ENCODE measurements at places on chromosomes 11 and 22.

DNA sequence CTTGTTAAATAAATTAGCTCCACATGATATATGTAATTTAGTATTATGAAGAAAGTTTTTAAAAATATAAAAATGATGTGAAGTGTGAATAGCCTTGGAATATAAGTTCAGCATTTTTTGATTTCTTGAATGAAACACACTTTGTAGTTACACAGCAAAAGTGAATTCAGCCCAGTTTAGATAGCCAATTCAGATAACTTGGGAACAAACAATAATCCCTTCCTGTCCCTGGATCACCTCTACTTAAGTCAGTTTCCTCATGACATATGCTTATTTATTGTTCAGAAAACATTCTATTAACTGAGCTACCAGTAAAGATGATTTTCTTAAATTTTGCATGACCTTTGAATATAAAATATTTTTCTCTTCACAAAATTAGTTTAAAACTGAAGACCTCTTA lies 107.4 kb downstream of the PGR start:
- H3K4me3 ChIP-seq = no peak overlapping the region
- H3K27ac ChIP-seq = no peak overlapping the region
- no peak for DNase-seq
- no peaks in the 10 kb centered on the region for H3K36me3 ChIP-seq

- no peak for DNase-seq
- H3K27me3 ChIP-seq = no peaks in the 10 kb centered on the region
- no peak overlapping the region for H3K27ac ChIP-seq
Measured at GRCh38 chr11:123238297-123238696, 43.2 kb upstream of the CLMP start.

- peaks cover 9% of the 10 kb centered on the region for H3K36me3 ChIP-seq
- H3K27me3 ChIP-seq = no peaks in the 10 kb centered on the region
- H3K4me3 ChIP-seq = peak overlapping the region; percentile 82
- H3K4me1 ChIP-seq = peaks cover 56% of the 10 kb centered on the region
- DNase-seq = no peak
- H3K27ac ChIP-seq = peak overlapping the region; percentile 100
Measured at GRCh38 chr11:83158965-83159901, 2.3 kb downstream of the PCF11 start.

- H3K27me3 ChIP-seq = no peaks in the 10 kb centered on the region
- no peak for DNase-seq
- peak overlapping the region; percentile 82 for H3K27ac ChIP-seq
- no peaks in the 10 kb centered on the region for H3K36me3 ChIP-seq
Measured at GRCh38 chr11:44980533-44981427, 30.1 kb upstream of the TP53I11 start.

DNA sequence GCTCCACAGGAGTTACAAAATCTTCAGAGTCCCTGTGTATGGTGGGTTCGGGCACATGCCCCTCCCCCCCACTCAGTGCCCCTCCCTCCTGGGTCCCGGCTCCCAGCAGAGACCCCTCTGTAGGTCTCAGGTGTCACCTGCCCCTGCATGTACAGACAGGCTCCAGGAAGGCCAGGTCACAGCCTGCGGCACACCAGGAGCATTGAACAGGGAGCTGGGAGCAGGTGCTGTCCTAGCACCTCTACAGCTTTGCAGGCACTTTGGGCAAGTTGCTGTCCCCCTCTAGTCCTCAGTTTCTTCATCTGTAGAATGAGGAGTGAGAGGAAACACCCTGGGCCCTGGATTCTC lies 80.1 kb upstream of the RTL6 start:
- no peaks in the 10 kb centered on the region for H3K27me3 ChIP-seq
- no peak overlapping the region for H3K4me3 ChIP-seq
- H3K36me3 ChIP-seq = no peaks in the 10 kb centered on the region
- H3K4me1 ChIP-seq = peaks cover 7% of the 10 kb centered on the region
- DNase-seq = no peak
- H3K27ac ChIP-seq = no peak overlapping the region

- no peaks in the 10 kb centered on the region for H3K4me1 ChIP-seq
- no peak overlapping the region for H3K4me3 ChIP-seq
- no peak for DNase-seq
- no peak overlapping the region for H3K27ac ChIP-seq
- H3K36me3 ChIP-seq = no peaks in the 10 kb centered on the region
Measured at GRCh38 chr11:72543849-72544542, 109.7 kb upstream of the CLPB start.

- H3K27ac ChIP-seq = no peak overlapping the region
- H3K4me1 ChIP-seq = no peaks in the 10 kb centered on the region
Measured at GRCh38 chr22:19214078-19214473, 35.5 kb upstream of the SLC25A1 start.

DNA sequence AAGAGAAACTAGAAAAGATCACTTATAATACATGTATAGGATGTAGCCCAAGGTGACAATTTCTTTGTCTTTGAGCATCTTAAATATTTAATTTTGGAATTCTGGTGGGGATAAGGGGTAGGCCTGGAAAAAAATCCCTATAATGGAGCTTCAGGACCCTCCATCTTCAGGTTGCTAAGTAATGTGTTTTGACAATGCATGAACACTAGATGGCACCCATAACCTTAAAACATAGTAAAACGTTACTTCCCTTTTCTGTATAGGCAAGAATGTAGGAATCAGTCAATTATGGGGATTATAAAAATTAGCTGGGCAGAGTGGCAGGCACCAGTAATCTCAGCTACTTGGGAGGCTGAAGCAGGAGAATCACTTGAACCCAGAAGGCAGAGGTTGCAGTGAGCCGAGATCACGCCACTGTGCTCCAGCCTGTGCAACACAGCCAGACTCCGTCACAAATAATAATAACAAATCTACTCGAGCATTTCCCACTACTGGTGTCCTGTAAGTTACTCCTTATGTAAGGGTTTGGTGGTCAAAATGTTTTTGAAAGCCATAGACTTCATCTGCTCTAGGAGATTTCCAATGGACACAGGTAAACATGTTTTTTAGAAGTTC lies 541.9 kb upstream of the CCDC90B start:
- DNase-seq = peak; percentile 70
- peaks cover 10% of the 10 kb centered on the region for H3K4me1 ChIP-seq
- peak overlapping the region; percentile 27 for H3K4me3 ChIP-seq

DNA sequence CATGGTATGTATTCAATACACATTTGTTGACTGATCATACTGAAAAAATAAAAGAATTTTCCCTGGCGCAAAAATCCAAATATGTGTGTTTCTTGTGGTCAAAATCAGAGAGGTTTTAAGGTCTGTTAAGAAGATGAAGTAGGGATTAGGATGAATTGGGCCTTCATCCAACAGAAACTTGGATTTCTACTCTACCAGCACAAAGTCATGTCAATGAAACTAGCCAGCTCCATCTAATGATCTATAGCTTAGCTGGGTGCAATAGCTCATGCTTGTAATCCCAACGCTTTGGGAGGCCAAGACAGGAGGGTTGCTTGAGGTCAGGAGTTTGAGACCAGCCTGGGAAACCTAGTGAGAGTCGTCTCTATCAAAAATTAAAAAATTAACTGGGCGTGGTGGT lies 65.5 kb downstream of the USP35 start:
- H3K27me3 ChIP-seq = no peaks in the 10 kb centered on the region
- no peak for DNase-seq
- H3K36me3 ChIP-seq = no peaks in the 10 kb centered on the region
- H3K4me3 ChIP-seq = no peak overlapping the region
- no peak overlapping the region for H3K27ac ChIP-seq
- peaks cover 8% of the 10 kb centered on the region for H3K4me1 ChIP-seq

DNA sequence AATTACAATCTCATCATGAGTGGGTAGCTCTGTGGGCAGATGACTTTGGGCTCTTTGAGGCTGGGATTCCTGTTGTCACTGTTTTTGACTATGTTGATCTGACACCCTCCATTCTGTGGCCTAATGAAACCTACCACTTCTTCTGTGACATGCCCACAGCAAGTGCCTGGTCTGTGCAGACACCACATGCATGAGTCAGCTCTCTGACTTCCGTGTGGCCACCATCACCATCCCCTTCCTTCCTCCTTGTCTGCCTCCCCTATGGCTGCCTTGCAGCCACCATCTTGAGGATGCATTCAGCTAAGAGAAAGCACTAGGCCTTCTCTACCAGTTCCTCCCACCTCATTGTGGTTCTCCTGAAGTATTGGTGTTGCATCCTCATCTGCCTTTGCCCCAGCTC lies 15.3 kb upstream of the OR10V1 start:
- no peak for DNase-seq
- no peak overlapping the region for H3K27ac ChIP-seq
- H3K4me1 ChIP-seq = no peaks in the 10 kb centered on the region
- no peaks in the 10 kb centered on the region for H3K27me3 ChIP-seq
- H3K4me3 ChIP-seq = no peak overlapping the region

GRCh38 chr11:20611892-20612291 lies 12.5 kb downstream of the SLC6A5 start:
- H3K4me1 ChIP-seq = peaks cover 16% of the 10 kb centered on the region
- H3K27ac ChIP-seq = no peak overlapping the region
- no peaks in the 10 kb centered on the region for H3K36me3 ChIP-seq
- no peak overlapping the region for H3K4me3 ChIP-seq
- peaks cover 69% of the 10 kb centered on the region for H3K27me3 ChIP-seq
- DNase-seq = no peak

GRCh38 chr22:32852395-32853251 lies 51.1 kb downstream of the TIMP3 start:
- H3K4me1 ChIP-seq = peaks cover 46% of the 10 kb centered on the region
- no peak overlapping the region for H3K4me3 ChIP-seq
- peak overlapping the region; percentile 28 for H3K27ac ChIP-seq
- H3K36me3 ChIP-seq = peaks cover 25% of the 10 kb centered on the region
- no peak for DNase-seq

DNA sequence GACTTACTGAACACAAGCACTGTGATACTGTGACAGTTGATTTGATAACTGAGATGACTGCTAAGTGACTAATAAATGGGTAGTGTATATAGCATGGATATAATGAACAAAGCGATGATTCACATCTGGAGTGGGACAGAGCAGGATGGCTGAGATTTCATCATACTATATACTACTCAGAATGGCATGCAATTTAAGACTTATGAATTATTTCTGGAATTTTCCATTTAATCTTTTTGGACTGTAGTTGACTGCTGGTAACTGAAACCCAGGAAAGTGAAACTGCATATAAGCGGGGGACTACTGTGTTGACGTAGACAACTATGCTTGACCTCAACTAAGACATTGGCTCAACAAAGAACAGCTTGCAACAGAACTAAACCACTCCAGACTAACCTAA lies 20.0 kb upstream of the NUCB2 start:
- DNase-seq = peak; percentile 58
- H3K36me3 ChIP-seq = no peaks in the 10 kb centered on the region
- H3K4me1 ChIP-seq = no peaks in the 10 kb centered on the region
- no peak overlapping the region for H3K27ac ChIP-seq

DNA sequence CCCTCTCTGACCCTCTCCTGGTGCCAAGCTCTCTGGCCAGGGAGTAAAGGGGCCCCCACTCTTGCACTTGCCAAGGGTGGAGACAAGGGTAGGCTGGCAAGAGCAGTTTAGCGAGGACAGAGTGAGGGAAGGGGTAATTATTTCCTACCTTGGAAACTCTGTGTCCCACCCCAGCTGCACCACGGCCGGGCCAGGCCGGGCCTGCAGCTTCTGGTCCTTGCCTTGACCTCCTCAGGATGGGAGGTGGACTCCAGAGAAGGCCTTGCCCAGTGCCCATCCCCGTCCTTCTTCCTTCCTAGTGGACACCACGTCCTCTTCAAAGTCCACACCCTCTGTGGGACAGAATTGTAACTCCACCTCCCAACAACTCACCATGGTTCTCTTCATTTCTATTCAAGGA lies 18.4 kb upstream of the OSBPL5 start:
- no peaks in the 10 kb centered on the region for H3K4me1 ChIP-seq
- no peak overlapping the region for H3K4me3 ChIP-seq
- DNase-seq = no peak
- no peaks in the 10 kb centered on the region for H3K27me3 ChIP-seq
- H3K36me3 ChIP-seq = no peaks in the 10 kb centered on the region

- no peaks in the 10 kb centered on the region for H3K27me3 ChIP-seq
- no peak overlapping the region for H3K4me3 ChIP-seq
- H3K36me3 ChIP-seq = no peaks in the 10 kb centered on the region
Measured at GRCh38 chr11:11441516-11441915, 88.5 kb upstream of the CSNK2A3 start.

GRCh38 chr11:36465449-36466163 lies 44.5 kb downstream of the TRAF6 start:
- no peak overlapping the region for H3K27ac ChIP-seq
- H3K4me1 ChIP-seq = no peaks in the 10 kb centered on the region
- no peaks in the 10 kb centered on the region for H3K27me3 ChIP-seq
- DNase-seq = no peak
- no peak overlapping the region for H3K4me3 ChIP-seq

GRCh38 chr22:24812950-24813775 lies 7.2 kb downstream of the SGSM1 start:
- no peak for DNase-seq
- H3K4me3 ChIP-seq = no peak overlapping the region
- H3K36me3 ChIP-seq = no peaks in the 10 kb centered on the region
- H3K4me1 ChIP-seq = peaks cover 30% of the 10 kb centered on the region
- no peaks in the 10 kb centered on the region for H3K27me3 ChIP-seq
- no peak overlapping the region for H3K27ac ChIP-seq

DNA sequence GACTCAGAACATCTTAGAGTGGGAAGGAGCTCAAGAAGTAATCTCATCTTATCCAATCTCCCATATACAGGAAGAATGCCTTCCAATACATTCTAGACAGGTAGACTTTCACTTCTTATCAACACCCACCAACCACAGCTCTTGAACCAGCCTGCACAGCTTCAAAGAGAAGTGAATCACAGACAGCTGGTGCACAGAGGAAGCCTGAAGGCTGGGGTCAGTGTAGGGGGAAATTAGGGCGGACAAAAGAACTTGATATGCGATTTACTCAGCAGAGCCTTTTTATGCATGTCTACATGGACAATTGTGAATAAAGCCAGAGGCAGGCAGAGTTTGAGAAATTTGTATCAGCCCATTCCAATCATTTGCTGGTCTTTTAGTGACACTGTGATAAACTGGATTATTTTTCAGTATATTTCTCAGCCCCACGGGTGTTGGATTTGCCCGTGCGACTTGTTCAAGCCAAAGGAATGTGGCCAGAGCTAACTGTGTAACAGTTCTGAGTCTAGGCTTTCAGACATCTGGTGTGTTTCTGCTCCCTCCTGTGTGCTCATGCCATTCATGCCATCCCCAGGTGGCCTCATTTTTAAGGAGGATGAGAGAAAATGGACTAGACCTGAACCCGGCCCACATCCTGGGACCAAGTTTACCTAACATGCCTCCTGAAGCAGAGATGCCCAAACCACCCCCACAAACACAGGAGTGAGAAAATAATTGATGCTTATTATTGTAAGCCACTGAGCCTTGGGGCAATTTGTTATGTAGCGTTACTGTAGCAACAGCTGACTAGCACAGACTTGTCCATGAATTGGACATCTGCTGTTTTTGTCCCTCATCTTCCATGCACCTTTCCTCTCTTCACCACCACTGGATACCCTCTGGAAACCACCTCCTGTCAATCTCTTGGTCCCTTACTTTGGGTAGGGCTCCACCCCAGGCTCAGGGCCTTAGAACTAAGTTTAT lies 137.5 kb upstream of the HSD17B12 start:
- no peak overlapping the region for H3K27ac ChIP-seq
- no peaks in the 10 kb centered on the region for H3K36me3 ChIP-seq
- peaks cover 39% of the 10 kb centered on the region for H3K27me3 ChIP-seq
- DNase-seq = no peak

- peak overlapping the region; percentile 37 for H3K4me3 ChIP-seq
- peaks cover 26% of the 10 kb centered on the region for H3K4me1 ChIP-seq
- peaks cover 80% of the 10 kb centered on the region for H3K27me3 ChIP-seq
- H3K27ac ChIP-seq = no peak overlapping the region
- no peaks in the 10 kb centered on the region for H3K36me3 ChIP-seq
Measured at GRCh38 chr22:26658671-26659478, 1.5 kb downstream of the MIAT start.

Measured in stomach (tissue), 19 donors.